ENCODE measurements at places on chromosomes 2 and 18.

- DNase-seq = no peak
These were observed 257.9 kb downstream of the OSR1 start for GRCh38 chr2:19100570-19100969.

DNA sequence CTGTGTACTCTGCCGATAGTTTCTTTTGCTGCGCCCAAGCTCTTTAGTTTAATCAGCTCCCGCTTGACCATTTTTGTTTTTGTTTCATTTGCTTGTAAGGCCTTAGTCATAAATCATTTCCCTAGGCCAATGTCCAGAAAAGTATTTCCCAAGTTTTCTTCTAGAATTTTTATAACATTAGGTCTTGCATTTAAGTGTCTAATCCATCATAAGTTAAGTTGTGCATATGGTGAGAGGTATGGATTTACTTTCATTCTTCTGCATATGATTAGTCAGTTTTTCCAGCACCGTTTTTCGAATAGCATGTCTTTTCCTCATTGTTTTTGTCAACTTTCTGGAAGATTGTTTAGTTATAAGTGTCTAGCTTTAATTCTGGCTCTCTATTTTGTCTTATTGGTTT is 484.8 kb upstream of the CNTNAP5 start:
- no peak for DNase-seq

DNA sequence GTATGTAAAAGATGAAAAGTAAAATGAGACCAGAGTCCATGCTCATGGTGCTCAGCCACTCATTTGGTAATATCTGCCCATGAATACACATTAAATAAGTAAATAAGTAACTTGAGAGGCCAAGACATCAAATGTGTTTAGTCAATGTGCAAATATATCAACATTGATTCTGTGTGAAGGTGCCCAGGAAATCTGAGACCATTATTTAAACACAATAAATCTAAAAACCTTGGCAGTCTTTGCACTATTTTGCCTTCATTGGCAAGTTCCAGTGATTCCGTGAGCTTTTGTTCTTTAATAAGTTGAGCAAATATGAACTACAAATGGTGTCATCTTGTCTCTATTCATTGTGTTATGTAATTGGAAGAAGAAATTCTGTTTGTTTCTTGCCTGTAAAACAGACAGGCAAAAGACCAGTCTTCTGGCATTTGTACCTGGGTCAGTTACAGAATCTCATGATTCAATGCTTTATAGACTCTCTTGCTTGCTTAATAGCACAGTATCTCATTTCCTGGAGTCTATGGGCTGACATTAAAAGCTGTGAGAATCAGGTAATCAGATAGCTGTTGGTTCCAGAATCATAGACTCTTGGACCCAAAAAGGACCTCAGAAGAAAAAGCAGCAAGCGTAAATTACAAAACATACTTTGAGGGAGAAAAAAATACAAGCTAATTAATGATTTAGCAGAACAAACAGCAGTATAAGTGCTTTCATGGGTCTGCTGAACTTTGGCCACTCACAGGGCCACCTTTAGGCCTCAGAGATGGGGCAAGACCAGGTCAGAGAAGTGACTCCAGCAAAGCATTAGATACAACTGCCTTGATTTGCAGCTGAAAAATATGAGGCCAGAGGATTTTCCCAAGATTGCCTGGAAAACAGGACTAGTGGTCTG is 20.0 kb upstream of the SERPINB3 start:
- no peak for DNase-seq

DNA sequence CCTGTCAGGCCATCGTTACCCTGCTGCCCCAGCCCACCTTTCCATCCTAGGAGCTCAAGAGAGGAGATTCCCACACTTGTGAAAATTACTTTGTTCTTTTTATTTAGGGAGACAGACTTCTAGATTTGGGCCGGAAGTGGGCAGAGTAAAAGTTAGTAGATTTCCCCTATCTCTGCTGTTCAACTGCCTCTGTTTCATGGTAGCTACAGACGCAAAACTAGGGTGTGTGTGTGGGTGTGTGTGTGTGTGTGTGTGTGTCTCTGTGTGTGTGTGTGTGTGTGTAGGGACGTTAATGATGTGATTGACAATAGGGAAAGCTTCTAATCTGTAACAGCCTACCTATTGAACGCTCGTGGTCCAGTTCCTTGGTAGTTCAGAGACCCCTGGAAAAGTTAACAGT is 438 bp downstream of the PSMA8 start:
- DNase-seq = no peak

- DNase-seq = no peak
These were observed 51.0 kb downstream of the MOGAT1 start for GRCh38 chr2:222722327-222722946.

GRCh38 chr2:15758848-15759247 is 167.2 kb downstream of the DDX1 start:
- DNase-seq = no peak

DNA sequence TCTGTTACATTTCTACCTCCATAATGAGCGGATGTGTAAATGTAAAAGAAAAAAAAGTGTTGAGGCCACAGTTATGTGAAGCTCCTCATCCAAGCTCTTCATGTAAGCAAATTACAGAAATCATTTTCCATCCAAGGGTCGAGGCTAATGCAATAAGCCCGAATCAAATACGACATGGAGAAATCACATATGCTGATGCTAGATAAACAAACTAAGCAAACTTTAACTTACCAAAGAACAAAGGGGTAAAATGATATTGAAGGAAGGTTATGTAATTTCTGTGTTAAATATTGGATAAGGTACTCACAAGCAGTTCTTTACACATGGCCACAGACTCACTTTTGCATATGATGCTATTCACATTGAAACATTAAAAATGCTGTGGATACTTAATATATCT is 310.2 kb upstream of the ID2 start:
- DNase-seq = no peak

GRCh38 chr18:36706134-36706881 is 122.5 kb downstream of the TPGS2 start:
- DNase-seq = no peak

GRCh38 chr2:65300761-65301711 is 73.4 kb downstream of the ACTR2 start:
- no peak for DNase-seq

GRCh38 chr2:1147873-1148612 is 197.4 kb downstream of the SNTG2 start:
- no peak for DNase-seq

DNA sequence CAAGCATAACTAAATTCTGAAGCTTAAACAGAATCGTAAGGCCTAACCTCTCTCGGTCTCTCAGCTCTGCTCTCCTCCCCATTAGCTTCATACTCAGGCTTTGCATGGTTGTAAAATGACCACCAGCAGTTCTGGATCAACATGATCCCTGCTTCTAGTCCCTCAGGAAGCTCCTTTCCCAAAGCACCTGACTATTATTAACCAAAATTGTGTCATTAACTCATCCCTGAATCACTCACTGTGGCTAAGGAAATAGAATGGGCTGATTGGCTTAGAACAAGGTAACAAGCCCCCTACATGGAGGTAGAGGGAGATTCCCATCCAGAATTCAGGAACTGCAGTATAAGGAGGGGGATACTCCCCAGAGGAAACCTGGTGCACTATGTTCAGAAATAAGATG is 448.3 kb downstream of the ARHGAP15 start:
- DNase-seq = no peak

- no peak for DNase-seq
These were observed 2.6 kb upstream of the RFX8 start for GRCh38 chr2:101477556-101477955.

GRCh38 chr2:28601616-28602015 is 105.8 kb downstream of the PLB1 start:
- DNase-seq = no peak

DNA sequence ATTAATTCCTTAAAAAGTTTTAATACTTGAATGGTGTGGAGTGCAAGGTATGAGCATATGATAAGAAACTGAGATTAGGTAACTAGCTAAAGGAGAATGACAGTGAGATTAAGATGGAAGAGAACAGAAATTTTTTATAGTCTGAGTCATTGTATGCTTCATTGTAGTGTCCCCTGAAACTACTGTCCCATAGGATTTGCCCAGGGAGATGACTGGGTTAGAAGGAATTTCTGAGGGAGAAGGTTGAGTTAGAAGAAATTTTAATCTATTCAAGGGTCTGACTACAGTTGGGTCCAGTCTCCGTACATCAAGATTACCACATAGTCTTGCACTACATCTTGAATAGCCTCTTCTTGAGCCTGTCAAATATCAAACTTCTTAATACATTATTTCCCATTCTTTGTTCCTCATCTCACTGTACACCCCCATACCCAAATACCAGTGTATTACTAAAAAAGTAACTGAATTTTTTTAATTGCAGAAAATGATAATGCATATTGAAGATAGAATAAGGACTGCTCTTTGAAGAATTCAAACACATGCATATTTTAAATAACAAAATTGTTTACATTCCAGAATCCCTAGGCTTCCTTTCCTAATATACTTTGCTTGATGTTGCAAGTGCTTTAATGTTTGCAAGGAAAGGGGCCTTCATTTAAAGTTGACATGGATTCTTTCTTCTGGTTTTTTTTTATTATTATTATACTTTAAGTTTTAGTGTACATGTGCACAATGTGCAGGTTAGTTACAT is 314.3 kb upstream of the COL3A1 start:
- DNase-seq = no peak

All from cortex of kidney (tissue), 1 donor.